ENCODE measurements at places on chromosomes 4 and X. TPM values are rescaled to one million over a fixed set of nuclear protein-coding genes. Genes with fewer than 3 reads are reported as not detected.
A peak's percentile ranks its signal among the peaks of the same experiment; 100 is the strongest.

F11 gene
- not detected for total RNA-seq

DNA sequence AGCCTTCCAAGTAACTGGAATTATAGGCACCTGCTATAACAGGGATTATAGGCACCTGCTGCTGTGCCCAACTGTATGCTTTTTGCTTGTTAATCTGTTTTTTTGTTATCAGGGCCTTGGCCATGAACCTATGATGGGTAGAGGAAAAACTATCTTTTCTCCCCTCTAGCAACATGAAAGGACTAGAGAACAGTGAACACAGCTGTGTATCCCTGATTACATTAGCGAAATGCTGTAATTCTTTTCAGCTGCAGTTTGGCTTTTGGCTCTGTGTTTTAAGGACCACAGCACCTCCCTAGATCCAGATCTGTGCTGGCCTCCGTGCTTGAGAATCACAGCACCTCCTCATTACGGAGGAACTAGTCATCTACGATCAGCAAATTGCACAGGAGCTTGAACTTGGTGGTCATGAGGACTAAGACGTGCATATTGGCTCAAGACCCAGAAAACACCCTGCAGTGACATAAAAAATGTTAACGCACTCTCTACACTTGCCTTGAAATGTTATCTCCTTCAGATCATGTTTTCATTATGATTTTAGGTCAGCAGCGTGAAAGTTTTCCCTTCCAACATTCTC, 57.7 kb upstream of the S100G start:
- no peak for DNase-seq

DNA sequence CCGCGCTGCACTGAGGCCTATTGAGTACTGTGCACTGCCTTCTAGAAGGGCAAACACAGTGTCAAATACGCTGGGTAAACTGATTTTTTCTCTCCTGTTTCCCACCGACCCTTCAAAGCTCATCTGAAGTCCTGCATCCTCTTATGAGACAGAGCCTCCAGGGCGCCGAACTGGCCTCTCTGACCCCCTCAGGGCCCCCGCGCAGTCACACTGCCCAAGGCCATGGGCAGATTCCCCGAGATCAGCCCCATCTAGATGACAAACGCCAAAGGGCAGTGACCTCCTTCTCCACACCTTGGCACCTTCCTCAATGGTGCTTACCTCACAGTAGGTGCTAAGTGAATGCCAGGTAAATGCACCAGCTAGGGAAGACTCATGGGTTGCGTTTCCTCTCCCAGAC, 34.4 kb downstream of the CHST7 start:
- no peak for DNase-seq

- DNase-seq: no peak
These were observed 221.3 kb upstream of the BMP3 start for GRCh38 chr4:80809039-80809729.

GRCh38 chrX:81120258-81120935, 81.3 kb downstream of the HMGN5 start:
- DNase-seq: peak; percentile 0

DNA sequence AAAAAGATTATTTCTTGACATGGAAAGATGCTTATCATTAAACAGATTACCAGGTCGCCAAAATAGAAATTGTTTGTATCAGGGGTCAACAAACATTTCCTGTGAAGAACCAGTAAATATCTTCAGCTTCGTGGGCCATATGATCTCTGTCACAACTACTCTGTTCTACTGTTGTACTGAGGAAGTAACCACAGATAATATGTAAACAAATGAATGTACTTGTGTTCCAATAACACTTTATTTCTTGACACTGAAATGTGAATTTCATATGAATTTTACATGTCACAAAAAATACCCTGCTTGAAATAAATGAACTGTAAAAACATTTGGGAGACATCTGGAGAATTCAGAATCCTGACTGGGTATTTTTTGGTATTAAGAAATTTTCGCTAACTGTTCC, 4.7 kb upstream of the FHL1 start:
- DNase-seq: no peak

GLUD2 gene
- 2.5 TPM for total RNA-seq

Data from A172 (cell line).